Stimulated activated CD8-positive, alpha-beta memory T cell treated with anti-CD3 and anti-CD28 coated beads, Interleukin-4, amount 100 ng/mL, for 1 hour (primary cell): ENCODE measurements at places on chromosomes 5 and 9.

- DNase-seq = no peak
Measured at GRCh38 chr5:57698802-57699201, 216.2 kb upstream of the ACTBL2 start.

GRCh38 chr5:142966121-142966420 lies 195.9 kb downstream of the ARHGAP26 start:
- DNase-seq = no peak

DNA sequence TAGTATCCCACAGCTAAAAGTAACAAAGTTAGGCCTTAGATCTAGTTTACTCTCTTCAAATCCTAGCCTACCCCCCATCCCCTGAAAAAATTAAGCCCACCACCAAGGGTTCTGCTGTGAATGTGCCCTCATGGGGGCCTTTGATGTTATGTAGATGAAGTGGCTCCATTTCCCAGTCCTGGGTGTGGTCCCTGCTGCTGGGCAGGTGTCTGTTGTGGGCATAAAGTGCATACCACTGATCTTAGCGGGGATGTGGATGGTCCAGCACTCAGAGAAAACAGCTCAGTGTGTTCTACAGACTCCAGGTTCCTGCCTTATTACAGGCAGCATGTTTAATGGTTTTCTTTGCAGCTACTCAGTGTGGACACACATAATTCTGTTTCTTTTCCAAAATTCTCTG lies 1.9 kb downstream of the PCBD2 start:
- DNase-seq = no peak

- no peak for DNase-seq
Measured at GRCh38 chr5:139954462-139954861, 88.6 kb downstream of the NRG2 start.
